Left lung (tissue), 14 donors: ENCODE measurements at places on chromosomes 11 and 22. TPM values are rescaled to one million over a fixed set of nuclear protein-coding genes. Genes with fewer than 3 reads are reported as not detected.

DNA sequence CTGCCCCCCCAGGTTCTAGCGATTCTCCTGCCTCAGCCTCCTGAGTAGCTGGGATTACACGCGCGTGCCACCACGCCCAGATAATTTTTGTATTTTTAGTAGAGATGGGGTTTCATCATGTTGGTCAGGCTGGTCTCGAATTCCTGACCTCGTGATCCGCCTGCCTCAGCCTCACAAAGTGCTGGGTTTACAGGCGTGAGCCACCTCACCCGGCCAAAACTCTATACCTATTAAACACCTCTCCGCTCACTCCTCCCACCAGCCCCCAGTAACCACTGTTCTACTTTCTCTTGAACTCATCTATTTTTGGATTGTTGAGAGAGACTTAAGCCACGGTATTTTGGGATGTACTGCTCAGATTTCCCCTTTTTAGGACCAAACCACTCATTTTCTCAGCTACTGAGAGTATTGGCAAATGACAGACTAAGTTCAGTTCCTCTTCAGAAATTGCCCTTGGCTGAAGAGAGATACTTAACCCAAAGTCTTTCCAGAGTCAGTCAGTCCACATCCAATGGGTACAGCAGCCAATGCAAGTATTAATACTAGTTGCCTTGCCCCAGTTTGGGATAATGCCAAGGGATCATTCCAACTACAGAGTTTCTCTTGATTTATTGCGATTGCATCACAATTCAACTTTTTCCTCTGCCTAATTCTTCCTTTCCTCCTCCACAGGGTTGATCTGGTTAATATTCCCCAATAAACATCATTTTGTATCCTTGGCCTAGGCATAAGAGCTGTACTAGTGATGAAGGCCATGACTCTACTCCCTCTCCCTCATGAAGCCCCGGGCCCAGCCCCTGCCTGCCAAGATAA, 36.8 kb upstream of the CSTF3 start:
- no peak for DNase-seq

DNA sequence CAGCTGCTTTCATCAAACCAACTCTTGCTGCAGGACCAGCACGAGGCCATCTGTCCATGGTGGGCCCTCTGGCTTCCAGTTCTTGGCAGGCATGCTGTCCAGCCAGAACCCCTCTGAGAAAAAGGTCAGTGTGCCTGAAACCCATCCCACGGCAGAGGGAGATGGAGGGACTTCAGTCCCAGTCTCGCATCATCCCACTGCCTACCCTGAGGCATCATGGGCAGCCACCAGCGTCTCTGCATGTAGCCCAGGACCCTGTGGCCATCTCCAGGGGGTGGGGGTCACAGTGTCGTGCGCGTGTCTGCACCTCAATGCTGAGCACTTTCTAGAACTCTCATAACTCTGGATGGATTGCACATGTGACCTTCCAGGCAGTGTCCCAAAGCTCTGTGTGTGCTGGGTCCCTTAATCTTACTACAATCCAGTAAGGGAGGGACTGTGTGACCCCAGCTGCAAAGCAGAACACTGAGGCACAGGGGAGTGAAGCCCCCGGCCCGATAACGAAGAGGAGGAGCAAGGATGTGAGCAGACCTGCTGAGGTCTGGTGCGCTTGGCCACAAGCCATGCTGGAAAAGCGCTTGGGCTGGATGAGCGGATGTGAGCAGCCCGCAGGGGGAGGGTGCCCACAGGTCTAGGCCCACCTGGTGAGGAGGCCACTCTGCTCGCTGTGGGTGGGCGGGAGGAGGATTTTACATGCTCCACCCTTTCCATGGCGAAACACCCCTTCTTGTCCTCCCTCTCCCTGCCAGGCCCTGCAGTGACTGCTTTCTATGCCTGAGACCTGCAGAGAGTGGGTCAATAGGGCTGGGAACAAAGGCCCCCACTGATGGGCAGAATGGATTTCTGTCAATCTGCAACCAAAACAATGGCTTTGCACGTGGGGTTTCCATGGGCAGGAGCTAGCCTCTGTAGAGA, 1401.0 kb downstream of the BRD1 start:
- DNase-seq, result no peak

GRCh38 chr11:72349616-72350218, 84.6 kb downstream of the CLPB start:
- no peak for DNase-seq

Gene GGTLC3
- 0.84 TPM for total RNA-seq

Gene DSCAML1
- total RNA-seq, result 0.35 TPM

Gene CD248
- 69.8 TPM for total RNA-seq

GRCh38 chr11:540583-541432, 3.5 kb downstream of the LRRC56 start:
- DNase-seq, result no peak

Gene FOLR2
- 50.2 TPM for total RNA-seq

DNA sequence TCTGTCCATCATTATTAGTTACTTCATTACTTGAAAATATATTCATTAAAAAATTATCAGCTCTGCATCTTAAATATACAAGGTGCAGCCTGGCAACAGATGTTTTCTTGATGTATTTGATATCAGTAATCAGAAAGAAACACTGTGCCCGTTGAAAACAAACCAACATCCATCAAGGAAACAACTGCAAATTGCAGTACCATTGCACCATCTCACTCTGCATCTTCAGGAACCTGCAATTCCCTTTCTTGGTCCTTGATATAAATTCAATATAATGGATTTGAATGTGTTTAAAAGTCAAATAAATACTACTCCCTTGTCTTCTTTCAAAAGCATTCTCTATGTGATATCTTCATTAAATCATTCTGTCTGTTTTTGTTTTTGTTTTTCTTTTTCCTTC, 1131.2 kb downstream of the FAM181B start:
- no peak for DNase-seq

DNA sequence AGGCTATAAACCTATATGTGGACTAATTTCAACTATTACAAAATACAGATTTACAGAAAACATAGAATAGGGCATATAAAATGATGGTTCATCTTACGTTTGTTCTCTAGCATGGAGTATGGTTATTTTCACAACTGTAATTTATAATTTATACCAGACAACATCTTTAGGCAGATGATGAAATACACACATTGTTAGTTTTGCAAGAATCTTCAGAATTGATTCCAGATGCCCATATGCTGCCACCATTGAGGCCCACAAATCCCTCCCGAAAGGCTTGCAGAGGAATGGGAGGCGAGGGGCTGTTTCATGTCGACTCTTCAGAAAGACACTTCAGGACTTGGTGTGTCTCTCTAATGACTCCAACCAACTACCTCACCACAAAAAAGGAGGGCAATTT, 6.2 kb downstream of the PTPN5 start:
- DNase-seq, result no peak

Gene ZFTA
- total RNA-seq, result 9.2 TPM

GRCh38 chr11:119115484-119116234, 5.7 kb upstream of the HINFP start:
- DNase-seq, result no peak

DNA sequence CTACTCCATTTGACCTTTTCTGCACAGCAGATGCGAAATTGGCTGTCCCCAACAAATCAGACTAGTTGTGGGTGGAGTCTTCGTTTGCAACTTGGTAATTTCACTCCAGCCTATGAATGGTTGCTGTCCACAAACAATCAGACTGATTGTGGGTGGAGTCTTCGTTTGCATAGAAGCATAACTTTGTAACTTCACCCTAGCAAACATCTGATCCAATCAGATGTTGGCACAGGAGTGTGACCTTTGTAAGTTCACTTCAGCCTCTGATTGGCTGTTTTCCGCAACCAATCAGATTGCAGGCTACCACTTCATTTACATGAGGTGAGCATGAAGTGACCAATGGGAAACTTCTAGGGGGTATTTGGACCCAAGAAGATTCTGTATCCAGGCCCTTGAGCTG, 16.3 kb upstream of the CABP2 start:
- DNase-seq, result no peak

DNA sequence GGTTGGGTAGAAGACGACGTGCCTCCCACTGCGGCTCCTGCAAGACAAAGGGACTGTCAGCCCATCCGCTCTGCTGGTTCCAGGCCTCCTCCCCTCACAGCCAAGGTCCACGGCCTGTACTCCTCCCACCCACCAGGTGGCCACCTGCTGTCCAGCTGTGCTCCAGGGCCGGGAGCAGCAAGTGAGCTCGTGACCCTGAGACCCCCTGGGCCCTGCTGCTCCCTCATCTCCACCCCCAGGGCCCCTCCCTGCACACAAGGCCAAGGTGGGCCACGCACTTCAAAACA, 27.4 kb downstream of the TSPAN4 start:
- DNase-seq, result no peak
